ENCODE measurements at places on chromosomes 1 and 21.

DNA sequence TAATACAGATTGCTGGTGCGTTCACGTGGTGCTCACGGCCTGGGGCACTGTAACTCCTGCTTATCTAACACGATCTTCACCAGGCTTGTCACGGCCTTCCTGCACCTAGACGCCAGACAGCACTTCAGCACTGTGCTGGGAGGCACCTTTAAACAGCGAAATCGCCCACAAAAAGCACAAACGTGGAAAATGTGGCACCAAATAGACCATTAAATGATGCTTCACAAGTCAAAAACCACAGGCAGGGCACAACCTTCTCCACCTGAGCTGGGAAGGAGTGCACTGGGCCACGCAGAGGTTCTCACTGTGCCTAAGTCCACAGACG, 20.0 kb downstream of the IBA57 start:
- DNase-seq = no peak

DNA sequence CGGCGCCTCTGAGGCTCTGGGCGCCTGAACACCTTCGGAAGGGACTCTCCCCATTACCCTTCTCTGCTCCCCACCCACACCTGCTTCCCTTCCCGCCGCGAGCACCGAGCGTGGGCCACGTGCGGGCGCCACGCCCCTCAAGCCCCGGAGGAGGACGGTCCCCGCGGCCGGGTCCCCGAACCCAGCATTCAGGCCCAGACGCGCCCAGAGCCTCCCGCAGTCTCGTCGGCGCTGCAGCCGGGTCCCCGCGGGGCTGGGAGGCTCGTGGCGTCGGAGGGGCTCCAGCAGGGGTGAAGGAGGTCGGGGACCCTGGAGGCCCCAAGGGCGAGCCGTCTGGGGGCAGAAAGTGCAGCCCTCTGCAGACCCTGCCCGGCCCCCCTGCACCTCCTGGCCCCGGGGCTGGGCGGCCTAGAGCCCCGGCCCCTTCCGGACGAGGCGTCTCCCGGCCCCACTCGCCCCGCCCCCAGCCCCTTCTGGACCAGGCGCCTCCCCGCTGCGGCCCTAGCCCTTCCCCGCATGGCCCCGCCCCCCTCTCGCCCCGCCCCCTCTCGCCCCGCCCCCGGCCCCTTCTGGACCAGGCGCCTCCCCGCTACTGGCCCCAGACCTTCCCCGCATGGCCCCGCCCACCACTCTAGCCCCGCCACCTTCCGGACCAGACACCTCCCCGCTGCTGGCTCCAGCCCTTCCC, 378 bp upstream of the SMIM1 start:
- DNase-seq = peak; percentile 91

DNA sequence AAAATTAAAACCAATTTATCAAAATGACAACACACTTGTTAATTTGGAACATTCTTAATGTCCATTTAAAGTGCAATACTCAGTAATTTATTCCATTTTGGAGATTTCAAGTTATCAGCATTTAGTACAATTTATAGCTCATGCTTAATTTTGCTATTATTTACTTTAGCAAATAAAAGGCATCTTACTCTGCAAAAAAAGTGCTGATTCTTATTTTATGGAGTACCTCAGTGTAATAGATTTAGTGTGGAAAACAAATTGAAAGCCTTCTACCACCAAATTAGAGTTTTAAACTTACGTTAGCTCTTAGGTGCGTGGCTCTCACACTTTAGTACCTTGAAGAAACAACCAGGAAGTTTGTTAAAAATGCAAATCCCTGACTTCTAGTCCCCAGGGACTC, 208.4 kb upstream of the NRIP1 start:
- no peak for DNase-seq

GRCh38 chr1:48627486-48627885, 149.2 kb downstream of the BEND5 start:
- DNase-seq = no peak

GRCh38 chr1:58585581-58586151, 8.6 kb upstream of the TACSTD2 start:
- DNase-seq = no peak

- DNase-seq = no peak
Measured at GRCh38 chr1:244435562-244436205, 16.0 kb downstream of the ADSS2 start.

Data from stimulated activated CD4-positive, alpha-beta T cell treated with anti-CD3 and anti-CD28 coated beads, Interleukin-1b, Interleukin-23, amount 100 ng/mL, for 24 hours (primary cell).